ENCODE measurements at places on chromosomes 5 and 9.

DNA sequence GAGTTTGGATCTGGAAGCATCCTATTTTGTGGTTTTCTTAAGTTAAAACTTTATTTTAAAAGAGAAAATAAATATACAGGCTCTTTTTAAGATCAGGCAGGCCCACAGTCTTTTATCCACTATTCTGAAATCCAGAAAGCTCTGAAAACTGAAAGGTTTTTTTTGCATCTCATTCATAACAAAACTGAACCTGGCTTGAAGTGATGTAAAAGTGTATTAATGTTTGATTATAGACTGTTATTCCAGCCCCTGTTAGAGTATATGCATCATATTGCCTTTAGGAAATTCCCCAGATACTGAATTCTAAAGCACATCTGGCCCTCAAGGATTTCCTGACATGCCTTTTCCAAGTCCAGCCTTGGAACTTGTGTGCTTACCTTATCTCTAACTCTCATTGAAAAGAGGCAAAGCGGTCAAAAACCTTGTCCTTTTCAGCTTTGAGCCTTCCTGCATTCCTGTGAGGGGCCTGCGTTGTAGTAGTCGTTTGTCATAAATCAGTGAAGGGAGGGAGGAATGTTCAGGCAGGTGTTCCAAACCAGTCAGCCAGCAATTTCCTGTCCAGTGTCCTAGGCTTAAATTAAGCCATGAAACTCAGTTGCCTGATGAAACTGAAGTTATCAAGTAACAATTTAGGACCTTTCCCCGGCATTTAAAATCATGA lies 110.4 kb downstream of the TLE4 start:
- DNase-seq = no peak

DNA sequence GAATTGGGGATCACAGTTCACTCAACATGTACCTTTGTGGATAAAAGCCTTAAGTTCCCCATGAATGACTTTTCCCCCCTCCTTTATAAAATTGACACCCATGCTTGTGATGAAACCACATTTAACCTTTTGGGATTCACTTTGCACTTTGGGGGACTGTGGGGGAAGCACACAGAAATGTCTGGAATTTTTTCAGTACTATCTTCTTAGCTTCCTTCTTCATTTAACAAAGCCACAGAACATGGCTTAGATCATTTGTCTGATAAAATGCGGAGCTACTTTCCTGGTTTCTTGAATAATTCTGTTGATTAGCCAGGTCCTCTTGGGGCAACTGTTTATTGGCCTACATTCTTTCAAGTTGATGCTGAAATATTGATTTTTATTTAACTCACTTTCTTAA lies 29.9 kb downstream of the TNFSF15 start:
- DNase-seq = no peak

- DNase-seq = peak; percentile 19
These were observed 93.3 kb upstream of the MAP1B start for GRCh38 chr5:72013766-72014624.

GRCh38 chr9:96617439-96618185 lies 2.0 kb downstream of the CDC14B start:
- DNase-seq = no peak

GRCh38 chr9:37840560-37841194 lies 40.1 kb downstream of the DCAF10 start:
- DNase-seq = no peak

- no peak for DNase-seq
These were observed 24.6 kb downstream of the NKD2 start for GRCh38 chr5:1033178-1033577.

- DNase-seq = no peak
These were observed 30.5 kb downstream of the TRIO start for GRCh38 chr5:14173377-14174229.

DNA sequence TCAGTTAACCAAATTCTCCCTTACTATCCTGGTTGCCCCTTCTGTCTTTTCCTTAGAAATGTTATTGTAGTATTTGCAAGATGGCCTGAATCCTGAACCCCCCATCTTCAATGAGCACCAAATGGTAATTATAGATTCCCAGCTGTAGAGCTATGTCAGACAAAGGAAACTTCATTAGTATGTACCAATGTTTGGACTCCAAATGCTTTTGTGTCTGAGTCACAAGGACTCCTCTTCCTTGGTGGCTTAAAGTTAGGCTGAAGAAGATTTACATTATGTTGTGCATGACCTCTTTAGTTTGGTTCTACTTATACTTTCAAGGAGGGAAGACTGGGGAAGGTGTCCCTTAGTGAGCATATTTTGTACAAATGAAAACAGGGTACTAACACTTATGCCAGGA lies 105.9 kb upstream of the CDKN2B start:
- DNase-seq = no peak

GRCh38 chr9:71737455-71737854 lies 30.9 kb downstream of the CEMIP2 start:
- DNase-seq = no peak

- DNase-seq = no peak
These were observed 282.5 kb downstream of the ZSWIM6 start for GRCh38 chr5:61614606-61615005.

DNA sequence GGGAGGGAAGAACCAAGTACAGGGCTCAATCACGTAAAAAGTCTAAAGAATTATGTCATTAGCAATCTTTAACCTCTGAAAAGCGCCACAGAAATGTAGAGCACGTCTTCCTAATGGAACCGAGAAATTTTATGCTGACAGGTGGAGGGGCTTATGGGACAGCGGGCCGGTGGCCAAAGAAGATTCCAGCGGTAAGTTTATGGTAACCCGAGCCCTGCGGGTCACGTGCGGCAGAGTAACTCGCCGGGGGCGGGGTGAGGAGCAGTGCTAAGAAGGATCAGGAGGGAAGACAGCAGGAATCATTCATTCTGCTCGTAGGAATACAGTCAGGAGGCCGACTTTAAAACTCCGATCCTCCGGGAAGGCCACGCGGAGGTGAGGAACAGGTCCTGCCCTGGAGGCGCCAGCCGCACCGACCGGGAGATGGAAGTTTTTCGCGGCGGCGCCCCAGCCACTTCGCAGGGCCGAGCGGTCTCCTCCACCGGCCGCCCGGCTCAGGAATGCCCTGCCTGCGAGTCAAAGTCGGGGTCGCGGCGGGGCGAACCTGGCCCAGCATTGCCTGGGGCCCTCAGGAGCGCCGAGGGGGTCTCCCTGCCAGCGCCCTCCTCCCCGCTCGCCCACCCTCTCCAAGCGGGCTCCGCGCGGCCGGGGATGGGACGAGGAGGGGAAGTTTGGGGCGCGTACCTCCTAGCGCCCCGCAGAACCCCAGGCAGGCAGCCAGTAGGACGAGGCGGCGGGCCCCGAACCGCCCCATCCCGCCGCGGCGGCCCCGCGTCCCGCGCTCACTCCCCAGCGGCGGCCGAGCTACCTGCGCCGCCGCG lies 101.8 kb downstream of the ESM1 start:
- no peak for DNase-seq

GRCh38 chr5:164203581-164204225 lies 698.3 kb downstream of the MAT2B start:
- no peak for DNase-seq

DNA sequence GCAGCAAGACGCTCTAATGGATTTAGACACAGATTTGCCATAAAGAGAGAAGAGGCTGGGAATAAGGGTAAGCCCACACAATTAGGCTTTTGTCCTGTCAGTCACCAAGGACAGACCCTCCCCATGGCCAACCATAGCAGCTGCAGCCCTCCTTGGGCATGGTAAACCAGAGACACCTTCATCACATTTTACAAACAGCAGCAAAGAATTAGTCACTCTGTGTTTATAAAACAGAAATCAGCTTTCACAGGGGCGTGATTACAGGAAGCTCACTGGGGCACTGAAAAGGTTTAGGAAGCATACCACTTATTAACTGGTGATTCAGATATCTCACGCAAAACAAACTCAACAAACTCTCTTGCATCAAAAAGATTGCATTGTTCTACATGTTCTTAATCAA lies 37.3 kb upstream of the ZNF622 start:
- no peak for DNase-seq

GRCh38 chr9:122656378-122656777 lies 1.0 kb downstream of the OR1B1 start:
- DNase-seq = no peak

GRCh38 chr5:67360047-67360446 lies 163.4 kb upstream of the CD180 start:
- no peak for DNase-seq

- no peak for DNase-seq
These were observed 27.6 kb downstream of the ACTL7A start for GRCh38 chr9:108889649-108890067.

- DNase-seq = peak; percentile 95
These were observed 37.6 kb downstream of the ANKRD33B start for GRCh38 chr5:10601246-10602030.

- DNase-seq = no peak
These were observed 20.2 kb upstream of the ALDOB start for GRCh38 chr9:101455656-101456240.

GRCh38 chr5:36683821-36684434 lies 77.5 kb downstream of the SLC1A3 start:
- DNase-seq = no peak

- DNase-seq = no peak
These were observed 143.5 kb upstream of the PRR16 start for GRCh38 chr5:120320626-120321025.

DNA sequence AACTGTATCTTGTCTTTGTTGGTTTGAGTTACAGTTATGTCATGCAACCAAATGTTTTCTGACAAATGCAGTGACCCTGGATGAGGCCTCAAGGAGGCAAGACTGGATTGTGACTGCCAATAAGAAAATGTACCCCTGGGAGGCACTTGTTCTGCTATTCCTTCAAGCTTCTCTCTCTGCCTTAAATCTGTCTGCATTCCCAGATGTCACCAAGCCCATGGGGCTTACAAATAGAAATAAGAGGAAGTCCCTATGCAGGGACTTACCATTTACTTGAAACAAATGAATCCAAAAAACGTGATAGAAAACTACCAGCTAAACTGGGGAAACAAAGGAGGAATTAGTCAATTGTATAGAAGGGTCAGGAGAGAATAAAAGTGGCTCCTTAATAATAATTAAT lies 8.2 kb upstream of the PARP8 start:
- no peak for DNase-seq

GRCh38 chr5:131671994-131672655 lies 37.1 kb upstream of the RAPGEF6 start:
- DNase-seq = no peak

DNA sequence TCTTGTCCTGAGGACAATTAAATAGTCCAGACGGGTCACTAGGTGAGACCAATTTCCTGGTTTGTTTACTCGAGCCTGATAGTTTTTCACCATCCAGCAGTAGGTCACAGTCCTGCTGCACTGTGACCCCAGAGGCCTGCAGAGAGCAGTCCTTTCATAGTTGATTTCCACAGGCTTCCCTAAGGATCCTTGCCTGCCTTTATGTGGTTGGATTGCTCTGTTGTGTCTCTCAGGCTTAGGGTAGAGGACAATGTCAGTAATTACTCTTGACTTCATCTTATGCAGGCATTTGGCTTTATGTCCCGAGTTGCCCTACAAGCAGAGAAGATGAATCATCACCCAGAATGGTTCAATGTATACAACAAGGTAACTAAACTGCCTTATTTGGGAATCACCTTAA lies 9.0 kb upstream of the CATSPER3 start:
- DNase-seq = no peak

DNA sequence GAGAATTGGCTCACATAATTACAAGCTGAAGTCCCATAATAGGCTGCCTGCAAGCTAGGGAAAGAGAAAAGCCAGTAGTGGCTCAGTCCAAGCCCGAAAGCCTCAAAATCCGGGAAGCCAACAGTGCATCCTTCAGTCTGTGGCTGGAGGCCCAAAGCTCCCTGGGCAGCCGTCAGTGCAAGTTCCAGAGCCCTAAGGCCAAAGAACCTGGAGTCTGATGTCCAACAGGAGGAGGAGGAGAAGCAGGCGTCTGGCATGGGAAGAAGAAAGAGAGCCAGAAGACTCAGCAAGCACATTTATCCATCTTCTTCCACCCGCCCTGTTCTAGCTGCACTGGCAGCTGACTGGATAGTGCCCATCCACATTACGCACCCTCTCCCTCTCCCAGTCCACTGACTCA lies 213.4 kb downstream of the GAS1 start:
- no peak for DNase-seq

- no peak for DNase-seq
These were observed 47.9 kb downstream of the ERCC8 start for GRCh38 chr5:60896991-60897390.

- no peak for DNase-seq
These were observed 47.4 kb downstream of the MYO10 start for GRCh38 chr5:16888694-16889124.

GRCh38 chr9:106941916-106942315 lies 79.0 kb downstream of the ZNF462 start:
- no peak for DNase-seq

DNA sequence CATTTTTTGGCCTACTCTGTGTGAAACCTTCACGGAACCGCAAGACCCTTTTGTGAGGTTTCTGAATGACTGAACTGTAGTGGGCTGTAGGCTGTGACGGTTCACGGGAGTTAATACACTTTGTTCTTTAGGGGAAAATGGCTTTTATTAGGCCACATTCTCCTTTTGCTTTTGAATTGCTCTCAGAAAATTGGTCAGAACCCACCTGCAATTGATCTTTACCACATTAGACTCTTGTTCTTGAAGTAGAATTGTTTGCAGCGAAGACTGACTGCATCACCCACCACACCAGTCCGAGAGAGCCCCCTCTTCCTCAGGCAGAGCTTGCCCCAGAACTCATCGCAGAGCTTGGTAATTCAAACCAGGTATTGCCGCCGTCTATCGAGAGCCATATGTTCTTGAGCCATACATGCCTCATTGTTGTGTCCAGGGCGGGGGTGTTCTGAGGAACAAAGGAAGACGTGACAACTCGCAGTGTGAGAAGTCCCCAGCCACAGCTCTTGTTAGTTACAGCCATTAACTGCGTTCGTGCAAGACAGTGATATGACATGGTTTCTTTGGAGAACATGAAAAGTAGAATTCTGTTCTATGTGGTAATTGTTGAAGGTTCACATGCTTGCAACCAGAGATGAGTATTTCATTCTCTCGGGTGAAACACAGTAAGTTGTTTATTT lies 166.4 kb upstream of the OTULINL start:
- DNase-seq = no peak

GRCh38 chr9:134698587-134699342 lies 57.2 kb downstream of the COL5A1 start:
- peak; percentile 45 for DNase-seq

DNA sequence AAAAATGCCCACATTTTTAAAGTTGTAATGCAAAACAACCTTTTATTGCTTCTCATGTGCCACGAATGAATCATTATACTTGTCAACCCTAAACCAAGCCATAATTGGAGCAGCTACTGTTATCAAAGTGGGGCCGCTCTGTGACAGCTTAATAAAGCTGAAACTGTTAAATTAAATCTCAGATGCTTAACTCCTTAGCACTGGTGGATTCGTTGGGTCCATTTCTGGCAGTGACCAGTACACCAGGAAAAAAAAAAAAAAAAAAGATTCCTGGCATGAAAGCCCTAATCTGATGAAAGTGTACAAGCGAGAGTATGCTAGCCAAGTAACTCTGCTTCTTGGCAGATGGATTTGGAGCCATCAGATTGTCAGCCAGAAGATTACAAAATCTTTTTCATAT lies 164.8 kb downstream of the ZSWIM6 start:
- no peak for DNase-seq

- no peak for DNase-seq
These were observed 26.5 kb downstream of the MRPS27 start for GRCh38 chr5:72293495-72294055.
